Neural progenitor cell (in vitro differentiated cells): ENCODE measurements at places on chromosomes 16 and 17.

DNA sequence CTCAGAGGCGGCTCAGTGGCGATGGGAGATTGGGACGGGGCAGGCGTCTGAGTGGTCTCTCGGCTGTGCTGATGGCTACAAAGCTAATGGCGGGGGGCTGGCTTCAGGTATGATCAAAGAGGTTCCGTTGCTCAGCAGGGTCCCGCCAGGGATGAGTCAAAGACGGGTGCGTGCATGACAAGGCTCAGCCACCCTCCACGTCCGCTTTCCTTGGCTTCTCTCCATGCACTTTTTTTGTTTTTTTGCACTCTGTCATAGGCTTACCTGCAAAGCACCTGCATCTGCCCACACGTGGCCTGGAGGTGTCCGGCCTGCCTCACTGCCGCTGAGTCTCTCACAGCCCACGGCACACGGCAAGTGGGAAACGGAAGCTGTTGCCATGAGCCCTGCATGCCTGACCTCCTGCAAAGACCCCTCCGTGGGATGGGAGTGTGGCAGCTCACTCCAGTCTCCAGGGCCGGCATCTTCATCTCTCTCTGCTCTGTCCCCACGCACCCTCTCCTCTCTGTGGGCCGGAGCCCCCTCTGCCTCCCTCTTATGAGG is 85.5 kb upstream of the ZNF469 start:
- H3K36me3 ChIP-seq, result no peaks in the 10 kb centered on the region
- no peak overlapping the region for H3K4me3 ChIP-seq
- H3K4me1 ChIP-seq, result no peaks in the 10 kb centered on the region
- no peak overlapping the region for H3K27ac ChIP-seq

DNA sequence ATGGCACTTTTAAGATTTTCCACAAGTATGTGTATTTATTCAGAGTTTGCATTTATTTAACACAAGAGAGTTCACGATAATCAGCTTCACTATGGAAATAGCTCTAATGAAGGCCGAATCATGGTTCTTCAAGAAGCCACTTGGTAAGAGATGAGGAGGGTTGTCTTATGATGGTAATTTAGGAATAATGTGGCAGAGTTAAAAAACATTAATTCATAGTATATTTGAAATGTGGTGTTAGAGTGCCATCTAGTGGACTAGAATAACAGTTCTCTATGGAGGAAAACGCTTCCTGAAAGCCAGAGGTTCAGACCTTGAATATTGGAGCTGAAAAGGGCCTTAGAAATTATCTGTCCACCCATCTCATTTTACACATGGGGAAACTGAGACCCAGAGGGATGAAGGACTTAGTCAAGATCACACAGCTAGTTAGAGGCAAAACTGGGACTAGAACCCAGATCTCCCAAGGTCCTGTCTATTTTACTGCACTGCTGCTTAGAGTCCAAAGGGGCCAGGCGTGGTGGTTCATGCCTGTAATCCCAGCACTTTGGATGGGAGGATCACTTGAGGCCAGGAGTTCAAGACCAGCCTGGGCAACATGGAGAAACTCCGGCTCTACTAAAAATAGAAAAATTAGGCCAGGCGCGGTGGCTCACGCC is 33.8 kb upstream of the KPNB1 start:
- H3K4me3 ChIP-seq, result no peak overlapping the region
- peaks cover 11% of the 10 kb centered on the region for H3K36me3 ChIP-seq
- peak; percentile 69 for DNase-seq
- H3K4me1 ChIP-seq, result no peaks in the 10 kb centered on the region

DNA sequence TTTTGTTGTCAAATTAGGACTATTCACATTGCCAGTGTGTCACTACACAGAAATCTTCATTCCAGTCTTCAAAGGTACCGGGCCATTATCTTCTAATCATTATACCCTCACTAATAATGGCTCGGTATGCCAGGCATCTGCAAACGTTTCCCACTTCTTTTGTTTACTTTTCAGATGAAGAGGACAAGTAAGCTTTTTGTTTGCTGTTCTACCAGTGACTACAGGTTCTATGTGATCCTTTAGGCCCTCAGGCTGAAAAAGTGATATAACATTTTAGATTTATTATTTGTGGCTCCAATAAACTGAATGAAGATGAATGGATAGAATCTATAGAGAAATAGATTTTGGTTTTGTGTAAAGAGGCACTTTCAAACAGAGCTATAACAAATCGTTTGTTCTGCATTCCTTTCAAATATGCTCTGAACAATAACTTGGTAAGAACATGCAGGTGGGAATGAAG is 403 bp upstream of the KRTAP3-1 start:
- no peaks in the 10 kb centered on the region for H3K27me3 ChIP-seq
- peaks cover 18% of the 10 kb centered on the region for H3K4me1 ChIP-seq
- no peak overlapping the region for H3K4me3 ChIP-seq
- H3K27ac ChIP-seq, result no peak overlapping the region

- no peak overlapping the region for H3K4me3 ChIP-seq
- no peak overlapping the region for H3K27ac ChIP-seq
- no peaks in the 10 kb centered on the region for H3K4me1 ChIP-seq
- no peaks in the 10 kb centered on the region for H3K36me3 ChIP-seq
These were observed 24.1 kb upstream of the ADORA2B start for GRCh38 chr17:15920758-15921239.

DNA sequence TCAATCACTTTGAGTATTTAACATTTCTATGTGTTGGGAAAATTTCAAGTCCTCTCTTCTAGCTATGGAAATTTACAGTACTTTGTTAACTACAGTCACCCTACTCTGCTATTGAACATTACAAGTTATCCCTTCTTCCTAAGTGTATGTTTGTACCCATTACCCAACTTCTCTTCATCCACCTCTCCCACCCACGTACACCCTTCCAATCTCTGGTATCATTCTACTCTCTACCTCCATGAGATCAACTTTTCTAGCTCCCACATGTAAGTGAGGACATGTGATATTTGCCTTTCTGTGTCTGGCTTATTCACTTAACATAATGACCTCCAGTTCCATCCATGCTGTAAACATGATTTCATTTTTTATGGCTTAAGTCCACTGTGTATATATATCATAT is 3.2 kb upstream of the ZNF688 start:
- H3K27ac ChIP-seq, result no peak overlapping the region
- H3K4me3 ChIP-seq, result no peak overlapping the region
- no peaks in the 10 kb centered on the region for H3K27me3 ChIP-seq
- H3K4me1 ChIP-seq, result peaks cover 10% of the 10 kb centered on the region
- no peaks in the 10 kb centered on the region for H3K36me3 ChIP-seq
- DNase-seq, result no peak

DNA sequence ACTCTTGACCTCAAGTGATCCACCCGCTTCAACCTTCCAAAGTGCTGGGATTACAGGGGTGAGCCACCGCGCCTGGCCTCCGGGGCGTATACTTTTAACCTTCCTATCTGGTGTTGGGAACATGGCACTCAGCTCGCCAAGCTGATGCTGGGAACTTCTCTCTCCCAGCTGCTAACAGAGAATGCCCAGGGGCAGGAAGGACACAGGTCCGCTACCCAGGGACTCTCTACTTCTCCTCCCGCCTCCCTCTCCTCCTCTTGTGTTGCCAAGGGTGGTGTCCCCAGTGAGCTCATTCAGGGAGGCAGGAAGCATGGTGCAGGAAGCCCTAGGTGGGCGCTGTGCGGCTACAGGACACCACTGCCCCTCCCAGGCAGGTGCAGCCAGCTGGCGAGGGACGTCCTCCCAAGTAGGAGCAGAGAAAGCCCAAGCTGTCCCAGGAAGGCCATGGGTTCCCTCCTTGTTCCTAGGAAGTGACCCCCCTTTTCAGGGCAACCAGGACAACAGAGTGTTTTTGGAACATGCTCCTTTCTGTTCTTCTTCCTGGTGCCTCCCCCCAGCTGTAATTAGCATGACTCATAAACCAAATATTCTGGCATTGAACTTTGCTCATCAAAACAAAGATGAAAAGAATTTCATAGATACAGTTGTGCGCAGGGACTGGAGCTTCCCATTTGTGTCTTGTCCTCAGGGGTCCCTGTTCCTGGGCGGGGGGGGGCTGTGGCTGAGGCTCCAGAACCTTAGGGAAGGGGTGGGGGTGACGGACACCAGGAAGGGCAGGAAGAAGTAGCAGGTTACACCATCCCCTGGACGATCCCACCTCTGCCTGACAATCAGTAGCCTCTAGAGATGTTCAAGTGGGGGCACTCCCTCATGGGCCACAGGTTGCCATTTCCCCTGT is 2.7 kb downstream of the C1QTNF1 start:
- no peak for DNase-seq
- peaks cover 9% of the 10 kb centered on the region for H3K4me1 ChIP-seq
- peaks cover 94% of the 10 kb centered on the region for H3K27me3 ChIP-seq
- H3K36me3 ChIP-seq, result no peaks in the 10 kb centered on the region
- H3K27ac ChIP-seq, result no peak overlapping the region

DNA sequence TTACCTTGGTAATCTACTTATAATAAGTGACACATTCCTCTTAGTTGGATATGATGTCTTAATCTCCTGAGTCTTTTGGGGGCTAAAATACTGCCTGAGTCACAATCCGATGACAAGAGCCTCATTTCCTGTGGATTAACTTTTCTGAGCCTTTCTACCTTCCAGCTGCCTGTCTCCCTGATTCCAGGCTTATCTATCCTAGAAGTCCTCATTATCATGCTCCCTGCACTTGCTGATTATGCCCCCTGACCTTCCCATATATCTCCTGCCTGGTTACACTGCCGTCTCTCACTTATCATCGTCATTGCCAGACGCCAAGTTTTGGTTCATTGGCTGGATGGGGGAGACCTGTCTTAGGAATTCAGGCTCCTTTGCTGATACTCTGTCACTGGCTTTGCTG is 727.4 kb upstream of the CA10 start:
- H3K4me1 ChIP-seq, result no peaks in the 10 kb centered on the region
- H3K36me3 ChIP-seq, result no peaks in the 10 kb centered on the region
- no peak overlapping the region for H3K4me3 ChIP-seq
- H3K27ac ChIP-seq, result no peak overlapping the region
- peak; percentile 1 for DNase-seq

- no peak overlapping the region for H3K27ac ChIP-seq
- no peak for DNase-seq
- no peaks in the 10 kb centered on the region for H3K4me1 ChIP-seq
- no peaks in the 10 kb centered on the region for H3K27me3 ChIP-seq
- H3K4me3 ChIP-seq, result no peak overlapping the region
These were observed 5.7 kb upstream of the ATXN1L start for GRCh38 chr16:71840052-71840451.

- no peaks in the 10 kb centered on the region for H3K27me3 ChIP-seq
- peak; percentile 68 for DNase-seq
- H3K36me3 ChIP-seq, result no peaks in the 10 kb centered on the region
- H3K27ac ChIP-seq, result no peak overlapping the region
These were observed 179.3 kb upstream of the CIBAR2 start for GRCh38 chr16:85291302-85292148.

GRCh38 chr17:68507576-68507975 is 4.7 kb upstream of the PRKAR1A start:
- H3K4me3 ChIP-seq, result no peak overlapping the region
- H3K36me3 ChIP-seq, result no peaks in the 10 kb centered on the region
- no peak overlapping the region for H3K27ac ChIP-seq
- no peak for DNase-seq

GRCh38 chr17:69239611-69240600 is 11.3 kb upstream of the ABCA10 start:
- no peaks in the 10 kb centered on the region for H3K27me3 ChIP-seq
- H3K36me3 ChIP-seq, result no peaks in the 10 kb centered on the region
- H3K27ac ChIP-seq, result no peak overlapping the region
- no peak for DNase-seq
- no peaks in the 10 kb centered on the region for H3K4me1 ChIP-seq
- H3K4me3 ChIP-seq, result no peak overlapping the region

DNA sequence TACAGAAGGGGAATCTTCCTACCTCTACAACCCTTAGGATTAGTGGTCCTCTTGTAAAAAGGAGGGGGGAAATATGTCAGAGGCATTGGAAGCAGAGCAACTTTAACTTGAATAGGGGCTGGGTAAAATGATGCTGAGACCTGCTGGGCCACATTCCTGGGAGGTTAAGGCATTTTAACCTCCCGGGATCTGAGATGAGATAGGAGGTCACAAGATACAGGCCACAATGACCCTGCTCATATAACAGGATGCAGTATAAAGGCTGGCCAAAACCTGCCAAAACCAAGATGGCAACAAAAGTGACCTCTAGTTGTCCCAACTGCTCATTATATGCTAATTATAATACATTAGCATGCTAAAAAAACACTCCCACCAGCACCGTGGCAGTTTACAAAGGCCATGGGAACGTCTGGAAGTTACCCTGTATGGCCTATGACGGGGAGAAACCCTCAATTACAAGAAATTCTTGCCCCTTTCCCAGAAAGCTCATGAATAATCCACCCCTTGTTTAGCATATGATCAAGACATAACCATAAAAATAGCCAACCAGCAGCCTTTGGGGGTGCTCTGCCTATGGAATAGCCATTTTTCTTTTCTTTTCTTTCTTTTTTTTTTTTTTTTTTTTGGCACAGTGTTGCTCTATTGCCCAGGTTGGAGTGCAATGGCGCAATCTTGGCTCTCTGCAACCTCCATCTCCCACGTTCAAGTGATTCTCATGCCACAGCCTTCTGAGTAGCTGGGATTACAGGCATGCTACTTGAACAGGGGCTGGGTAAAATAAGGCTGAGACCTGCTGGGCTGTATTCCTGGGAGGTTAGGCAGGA is 6.2 kb upstream of the C1QTNF1 start:
- no peak for DNase-seq
- no peak overlapping the region for H3K27ac ChIP-seq
- H3K36me3 ChIP-seq, result no peaks in the 10 kb centered on the region
- H3K4me1 ChIP-seq, result no peaks in the 10 kb centered on the region

- DNase-seq, result peak; percentile 47
- no peak overlapping the region for H3K4me3 ChIP-seq
- H3K27me3 ChIP-seq, result no peaks in the 10 kb centered on the region
- peaks cover 19% of the 10 kb centered on the region for H3K4me1 ChIP-seq
These were observed 89.7 kb downstream of the MGAT5B start for GRCh38 chr17:76957678-76958464.

DNA sequence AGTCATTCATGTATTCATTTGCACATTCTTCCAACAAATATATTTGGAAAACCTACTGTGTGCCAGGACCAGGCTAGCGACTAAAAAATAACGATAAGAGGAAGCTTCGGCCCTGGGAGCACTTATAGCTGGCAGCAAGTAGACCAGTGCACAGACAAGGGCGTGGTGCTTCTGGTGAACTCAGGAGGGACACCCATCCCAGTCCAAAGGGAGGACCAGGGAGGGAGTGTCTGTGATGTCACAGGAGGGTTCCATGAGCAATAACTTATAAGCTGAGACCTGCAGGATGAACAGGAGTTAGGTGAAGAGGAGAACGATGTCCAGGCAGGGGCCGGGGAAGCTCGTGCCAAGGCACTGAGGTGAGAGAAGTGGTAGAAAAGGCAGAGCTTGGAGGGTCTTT is 17.4 kb upstream of the PHOSPHO1 start:
- no peak overlapping the region for H3K4me3 ChIP-seq
- H3K4me1 ChIP-seq, result no peaks in the 10 kb centered on the region
- H3K36me3 ChIP-seq, result no peaks in the 10 kb centered on the region
- no peak for DNase-seq
- no peak overlapping the region for H3K27ac ChIP-seq
- H3K27me3 ChIP-seq, result no peaks in the 10 kb centered on the region

GRCh38 chr17:81481073-81481799 is 31.4 kb downstream of the ACTG1 start:
- peaks cover 58% of the 10 kb centered on the region for H3K27me3 ChIP-seq
- H3K36me3 ChIP-seq, result no peaks in the 10 kb centered on the region
- H3K27ac ChIP-seq, result no peak overlapping the region
- peaks cover 10% of the 10 kb centered on the region for H3K4me1 ChIP-seq
- DNase-seq, result peak; percentile 87
